ENCODE measurements at places on chromosomes 5 and 9.

DNA sequence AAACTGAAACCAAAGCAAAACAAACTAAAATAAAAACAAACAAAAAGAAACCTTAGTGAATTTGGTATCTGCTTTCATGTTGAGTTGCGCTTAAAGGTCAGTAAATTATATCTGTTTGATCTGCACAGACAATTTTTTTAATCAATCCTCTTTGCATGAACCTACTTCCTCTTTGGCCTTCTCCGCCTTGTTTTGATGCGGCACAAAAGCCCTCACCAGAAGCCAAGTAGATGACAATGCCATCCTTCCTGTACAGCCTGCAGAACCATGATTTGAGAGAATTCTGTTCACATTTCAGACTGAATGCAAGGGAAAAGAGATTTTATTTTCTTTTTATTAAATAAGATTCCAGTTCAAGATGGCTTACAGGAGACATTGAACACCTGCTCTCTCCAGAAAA is 473.6 kb upstream of the FTMT start:
- DNase-seq = no peak

GRCh38 chr5:76807296-76807695 is 11.5 kb upstream of the F2RL1 start:
- DNase-seq = no peak

DNA sequence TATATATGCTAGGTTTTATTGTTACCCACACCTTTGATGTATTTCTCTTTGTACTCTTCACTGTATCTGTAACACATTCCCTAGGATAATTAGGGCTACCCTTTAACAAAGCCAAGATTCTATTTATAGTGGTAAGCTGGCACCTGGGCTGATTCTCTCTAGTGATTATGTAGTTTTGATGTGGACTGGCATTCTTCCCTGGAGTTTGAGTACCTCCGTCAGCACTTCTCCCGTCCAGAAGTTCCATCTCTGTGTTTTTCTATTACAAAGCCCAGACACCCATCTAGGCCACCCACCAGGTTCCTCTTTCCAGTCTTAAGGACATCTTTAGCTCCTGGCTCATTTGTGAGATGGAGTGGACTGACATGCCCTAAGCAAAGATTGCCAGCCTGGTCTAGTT is 55.9 kb upstream of the CDKN2B start:
- DNase-seq = no peak

DNA sequence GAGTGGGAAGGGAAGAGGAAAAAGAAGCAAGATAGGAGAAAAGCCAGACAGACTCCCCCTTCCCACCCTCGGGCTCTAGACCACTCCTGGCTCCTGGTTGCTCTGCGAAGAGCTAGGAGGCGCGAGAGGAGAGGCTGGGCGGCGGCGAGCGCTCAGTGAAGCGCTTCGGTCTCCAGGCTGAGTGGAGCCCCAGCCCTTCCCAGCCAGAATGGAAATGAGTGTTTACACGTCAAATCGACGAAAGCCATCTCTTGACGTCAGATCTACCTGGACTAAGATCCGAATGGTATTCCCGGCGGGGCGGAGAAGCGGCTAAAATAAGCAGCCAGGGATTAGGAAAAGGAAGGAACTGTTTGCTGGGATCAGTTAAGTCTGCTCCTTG is at the start of gene PCSK1:
Gene PCSK1, minus strand, starts transcription at position 183 of the 382 bp plus-strand sequence. CDS start 206 bp downstream, outside the sequence.
- DNase-seq = peak; percentile 56

- no peak for DNase-seq
Measured at GRCh38 chr5:180391276-180391675, 38.1 kb upstream of the GFPT2 start.

Measured in BE2C (cell line).